A172 (cell line): ENCODE measurements at places on chromosomes 2 and 18. TPM values are rescaled to one million over a fixed set of nuclear protein-coding genes. Genes with fewer than 3 reads are reported as not detected.

The KIAA2012 gene
- total RNA-seq: not detected in 2 replicates

The EFEMP1 gene
- total RNA-seq: 9.8 and 12.3 TPM in 2 replicates

The RGPD3 gene
- 0.21 and 0.36 TPM in 2 replicates for total RNA-seq

The UGT1A5 gene
- not detected in 2 replicates for total RNA-seq

DNA sequence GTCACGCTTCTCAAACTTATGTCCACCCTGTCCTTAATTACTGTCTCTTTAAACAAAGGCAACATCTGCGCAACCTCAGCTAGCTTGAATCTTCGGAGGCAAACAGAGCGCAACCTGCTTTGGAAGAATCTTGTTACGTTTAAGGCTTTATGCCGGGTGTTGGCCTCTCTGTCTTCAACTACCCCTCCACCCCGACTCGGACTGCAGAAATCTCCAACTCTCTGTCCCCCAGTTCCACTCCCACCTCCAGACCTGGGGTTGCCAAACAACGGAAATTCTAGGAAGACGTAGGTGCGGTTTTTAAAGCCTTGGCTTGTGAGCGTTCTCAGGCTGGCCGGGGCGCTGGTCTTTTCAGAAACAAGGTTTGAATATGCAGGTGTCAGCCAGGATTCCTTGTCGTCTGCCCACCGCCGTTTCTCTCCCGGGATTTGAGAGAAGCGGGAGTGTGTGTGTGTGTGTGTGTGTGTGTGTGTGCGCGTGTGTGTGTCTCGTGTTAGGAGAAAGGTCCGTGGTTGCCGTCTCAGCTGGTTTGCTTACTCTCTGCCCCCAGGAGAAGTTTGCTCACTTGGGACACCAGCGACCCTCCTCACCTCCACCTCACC, 1.1 kb upstream of the ONECUT2 start:
- no peak for DNase-seq

- DNase-seq: no peak
Observed at GRCh38 chr18:3342628-3343027, 80.7 kb downstream of the MYL12B start.

GRCh38 chr18:28504066-28504465, 327.1 kb upstream of the CDH2 start:
- DNase-seq: no peak

GRCh38 chr2:174870787-174871186, 106.5 kb upstream of the CHRNA1 start:
- no peak for DNase-seq

DNA sequence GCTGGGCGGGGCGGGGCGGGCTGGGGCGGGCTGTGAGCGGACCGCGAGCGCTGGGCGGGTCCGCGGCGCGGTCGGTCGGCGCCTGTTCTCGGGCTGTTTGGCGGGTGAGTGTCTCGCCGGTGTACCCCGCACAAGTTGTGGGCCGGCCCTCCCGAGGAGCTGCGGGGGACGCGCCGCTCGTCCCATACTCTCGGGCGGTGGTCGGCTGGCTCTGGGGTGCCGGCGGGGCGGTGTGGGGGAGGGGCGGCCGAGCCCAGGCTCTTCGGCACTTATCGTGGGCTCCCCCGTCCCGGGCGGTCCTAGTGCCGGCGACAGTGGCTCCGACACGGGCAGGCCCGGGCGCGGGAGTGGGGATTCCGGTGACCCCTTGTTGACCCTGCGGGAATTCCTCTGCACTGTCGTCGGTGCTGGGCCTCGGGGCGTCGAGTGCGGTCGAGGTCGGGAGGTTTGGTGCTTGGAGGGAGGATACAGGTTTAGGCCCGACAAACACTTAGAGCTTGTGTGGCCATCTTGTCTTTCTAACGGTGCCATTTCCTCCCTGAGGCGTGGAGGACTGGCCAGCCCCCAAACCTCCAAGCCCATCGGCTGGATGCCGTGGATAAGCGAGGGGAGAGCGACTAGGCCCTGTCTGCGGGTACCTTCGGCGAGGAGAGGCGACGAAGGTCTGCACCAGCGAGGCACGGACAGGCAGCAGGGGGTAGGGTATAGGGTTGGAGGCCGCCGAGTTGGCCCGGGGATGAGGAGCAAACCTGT, at the start of gene SEPTIN2:
TSS of gene SEPTIN2 (plus strand) at position 47 of the 753 bp plus-strand sequence. CDS start 8,308 bp downstream, outside the sequence.
- DNase-seq: peak; percentile 52

DNA sequence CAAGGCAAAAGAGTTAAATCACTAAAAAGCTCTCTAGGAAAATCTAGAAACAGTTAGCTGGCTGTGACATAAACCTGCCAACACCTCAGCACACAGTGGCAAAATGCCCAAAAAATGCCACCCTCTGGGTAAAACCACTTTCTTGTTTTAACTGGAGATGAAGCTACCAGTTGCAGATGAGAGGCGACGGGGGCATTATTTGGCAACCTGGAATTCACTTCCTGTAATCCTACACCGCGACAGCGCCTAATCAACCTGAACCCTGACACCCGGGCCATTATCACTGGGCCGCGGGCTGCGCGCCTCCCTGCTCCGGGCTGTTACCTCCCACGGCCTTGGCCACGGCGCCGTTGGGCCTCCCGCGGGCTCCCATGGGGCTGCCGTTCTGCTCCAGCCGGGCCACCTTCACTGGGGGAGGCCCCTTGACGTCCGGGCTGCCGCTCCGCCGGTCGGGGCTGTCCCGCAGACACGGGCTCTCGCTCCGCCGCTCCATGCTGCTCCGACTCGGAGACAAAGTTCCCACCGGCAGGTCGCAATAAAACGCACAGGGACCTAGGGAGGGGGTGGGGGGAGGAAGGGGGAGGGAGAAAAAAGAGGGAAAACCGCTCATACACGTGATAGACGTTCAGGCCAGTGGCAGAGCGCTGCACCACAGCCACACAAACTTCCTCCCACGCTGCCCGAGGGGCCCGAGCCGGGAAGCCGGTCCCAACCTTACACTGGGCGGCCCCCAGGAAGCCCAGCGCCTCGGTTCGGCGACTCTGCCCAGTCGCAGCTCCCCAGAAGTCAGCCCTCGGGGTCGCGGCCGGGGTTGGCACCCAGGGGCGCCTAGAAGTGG, 2.0 kb downstream of the SATB2 start:
- DNase-seq: peak; percentile 82

DNA sequence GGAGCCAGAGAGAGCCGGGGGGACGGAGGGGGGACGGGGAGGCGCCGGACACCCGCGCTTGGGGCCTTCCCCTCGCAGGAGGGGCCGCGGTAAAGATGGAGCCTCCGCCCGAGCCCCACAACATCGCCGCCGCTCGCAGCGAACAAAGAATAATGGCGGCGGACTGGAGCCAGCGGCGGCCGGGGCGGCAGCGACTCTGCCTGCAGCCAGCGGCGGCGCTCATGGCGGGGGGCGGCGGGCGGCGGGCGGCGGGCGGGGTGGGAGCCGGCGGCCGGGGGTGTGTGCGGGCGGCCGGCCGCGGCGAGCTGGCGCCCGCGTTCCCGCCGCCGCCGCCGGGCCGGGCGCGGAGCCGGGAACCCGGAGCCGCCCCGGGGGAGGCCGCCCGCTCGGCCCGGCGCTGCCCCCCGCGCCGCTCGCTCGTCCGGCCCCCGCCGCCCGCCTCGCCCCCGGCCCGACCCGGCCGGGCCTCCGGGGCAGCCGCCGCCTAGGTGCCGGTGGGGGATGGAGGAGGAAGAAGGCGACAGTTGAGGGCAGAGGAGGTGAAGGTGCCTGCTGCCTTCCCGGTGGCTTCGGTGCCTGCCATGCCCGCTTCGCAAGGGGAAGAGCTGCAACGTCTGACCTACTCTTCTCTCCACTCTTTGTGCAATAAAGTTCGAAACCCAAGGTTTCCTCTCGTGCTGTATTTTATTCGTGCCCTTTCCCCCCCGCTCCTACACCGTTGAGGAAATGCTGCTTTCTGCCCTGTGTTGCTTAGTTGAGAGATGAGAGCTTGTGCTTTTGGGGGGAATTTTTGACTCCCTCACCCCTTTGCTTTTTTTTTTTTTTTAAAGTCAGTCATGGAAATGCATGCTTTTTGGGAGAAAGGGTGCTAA, 634 bp downstream of the CREB1 start:
- DNase-seq: peak; percentile 52

DNA sequence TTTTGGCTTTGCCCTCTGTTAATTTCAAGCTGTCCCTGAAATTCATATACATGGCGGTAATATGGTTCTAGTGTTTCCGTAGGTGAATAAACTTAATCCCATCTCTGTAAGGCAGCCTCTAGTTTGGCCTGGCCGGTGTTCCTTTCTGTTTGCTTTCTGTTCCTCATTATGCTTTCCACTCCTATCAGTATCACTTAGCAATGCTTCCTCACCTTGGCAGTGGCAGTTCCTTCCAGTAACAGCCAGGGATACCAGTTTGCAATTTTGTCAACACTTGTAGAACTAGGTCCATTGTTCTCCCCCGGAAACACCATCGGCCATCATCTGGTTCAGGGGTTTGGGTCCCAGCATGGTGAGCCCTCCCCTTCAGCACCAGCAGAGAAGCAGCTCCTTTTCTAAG, 18.2 kb upstream of the TNP1 start:
- no peak for DNase-seq

DNA sequence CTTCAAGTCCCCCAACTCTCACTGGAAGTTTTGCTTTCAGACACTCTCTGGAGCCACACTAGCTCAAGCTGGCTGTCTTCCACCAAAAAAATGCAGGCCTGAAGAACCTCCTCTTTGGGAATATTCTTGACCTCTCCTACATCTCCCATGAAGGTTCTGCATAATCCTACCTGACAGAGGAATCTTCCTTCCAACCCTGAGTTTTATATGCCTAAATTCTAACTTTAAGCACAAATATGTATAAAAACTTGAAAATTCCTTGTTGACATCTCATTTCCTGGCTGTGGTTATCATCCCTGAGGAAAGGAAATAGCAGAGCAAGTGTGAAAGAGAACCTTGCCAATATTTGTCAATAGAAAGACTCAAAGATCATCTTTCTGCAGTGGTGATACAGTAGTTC, 249.0 kb downstream of the LPIN1 start:
- DNase-seq: peak; percentile 29

DNA sequence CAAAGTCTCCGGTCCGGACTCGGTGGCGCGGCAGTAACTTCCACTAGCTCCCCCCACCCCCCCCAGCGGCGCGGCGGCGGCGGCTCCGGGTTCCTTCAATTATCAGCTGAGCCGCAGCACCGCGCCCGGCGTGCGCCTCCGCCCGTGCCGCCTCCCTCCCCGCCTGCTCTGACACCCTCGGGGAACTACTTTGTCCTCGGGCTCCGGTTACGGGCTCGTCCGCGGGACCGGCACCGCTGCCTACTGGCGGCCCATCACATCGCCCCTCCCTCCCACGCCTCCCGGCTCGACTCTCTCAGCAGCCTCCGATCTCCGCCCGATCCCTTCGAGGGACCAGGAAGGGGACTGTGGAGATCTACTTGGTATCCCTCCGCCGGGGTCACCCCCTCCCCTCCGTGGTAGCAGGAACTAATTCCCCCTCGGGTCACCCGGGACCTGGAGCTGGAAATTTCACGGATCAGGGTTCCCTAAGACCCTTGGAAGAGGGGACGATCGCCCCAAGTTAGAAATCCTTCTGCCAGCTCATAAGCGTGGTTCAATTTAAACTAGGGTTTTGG, at the start of gene TRIP12:
TSS of gene TRIP12 (minus strand) at position 118 of the 557 bp plus-strand sequence. CDS start 41,930 bp downstream, outside the sequence.
- peak; percentile 92 for DNase-seq

- DNase-seq: peak; percentile 41
Observed at GRCh38 chr2:26526589-26526988, 48.7 kb upstream of the OTOF start.

GRCh38 chr18:6031442-6031841, 136.1 kb upstream of the TMEM200C start:
- no peak for DNase-seq

GRCh38 chr2:165562233-165562632, 92.7 kb downstream of the CSRNP3 start:
- DNase-seq: no peak

- DNase-seq: peak; percentile 19
Observed at GRCh38 chr18:47150824-47151366, 595 bp upstream of the HDHD2 start.

GRCh38 chr2:46964835-46965560, 49.4 kb upstream of the MCFD2 start:
- DNase-seq: peak; percentile 78

DNA sequence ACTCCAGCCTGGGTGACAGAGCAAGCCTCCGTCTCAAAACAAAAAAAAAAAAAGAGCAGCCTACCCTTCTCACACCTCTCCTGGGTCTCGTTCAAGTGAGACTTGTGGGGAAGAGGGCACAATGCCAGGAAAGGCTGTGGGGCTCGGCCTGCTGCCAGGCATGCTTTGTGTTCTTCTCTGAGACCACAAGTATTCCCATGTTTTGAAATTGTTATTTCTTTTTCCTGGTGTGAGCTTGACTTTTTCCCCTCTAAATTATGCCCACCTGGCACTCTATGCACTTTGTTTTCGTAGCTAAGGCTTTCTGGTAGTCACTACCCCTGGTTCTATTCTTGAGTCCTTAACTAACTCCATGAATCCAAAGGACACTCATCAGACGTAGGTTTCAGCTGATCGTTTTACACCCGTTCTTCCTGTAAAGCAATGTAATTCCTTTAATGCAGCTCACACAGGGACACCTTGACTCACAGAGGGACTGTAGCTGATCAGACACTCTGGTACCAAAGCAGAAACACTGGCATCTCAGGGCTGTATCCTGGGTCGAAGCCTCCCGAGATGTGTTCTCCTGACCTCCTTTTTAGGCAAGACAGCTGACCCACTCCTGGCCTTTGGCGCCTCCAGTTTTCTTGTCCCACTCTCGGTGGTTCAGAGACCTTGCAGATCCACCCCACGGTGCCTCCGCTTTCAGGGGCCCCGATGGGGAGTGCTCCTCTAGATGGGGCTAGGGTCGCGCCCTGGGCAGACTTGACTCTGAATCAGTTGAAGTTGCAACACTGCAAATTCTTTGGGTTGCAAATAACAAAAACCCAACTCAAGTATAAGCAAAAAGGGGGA, 193.3 kb upstream of the AGAP1 start:
- peak; percentile 35 for DNase-seq

- DNase-seq: no peak
Observed at GRCh38 chr2:222269132-222269531, 29.7 kb downstream of the PAX3 start.

GRCh38 chr18:69401972-69402532, 1.4 kb downstream of the DOK6 start:
- DNase-seq: no peak

- no peak for DNase-seq
Observed at GRCh38 chr2:126634273-126634861, 21.6 kb upstream of the GYPC start.

GRCh38 chr2:20300656-20301055, 50.0 kb downstream of the PUM2 start:
- no peak for DNase-seq

- peak; percentile 93 for DNase-seq
Observed at GRCh38 chr2:9690252-9690651, 59.5 kb upstream of the YWHAQ start.

GRCh38 chr2:233445152-233445830, 91.0 kb downstream of the DGKD start:
- DNase-seq: no peak

DNA sequence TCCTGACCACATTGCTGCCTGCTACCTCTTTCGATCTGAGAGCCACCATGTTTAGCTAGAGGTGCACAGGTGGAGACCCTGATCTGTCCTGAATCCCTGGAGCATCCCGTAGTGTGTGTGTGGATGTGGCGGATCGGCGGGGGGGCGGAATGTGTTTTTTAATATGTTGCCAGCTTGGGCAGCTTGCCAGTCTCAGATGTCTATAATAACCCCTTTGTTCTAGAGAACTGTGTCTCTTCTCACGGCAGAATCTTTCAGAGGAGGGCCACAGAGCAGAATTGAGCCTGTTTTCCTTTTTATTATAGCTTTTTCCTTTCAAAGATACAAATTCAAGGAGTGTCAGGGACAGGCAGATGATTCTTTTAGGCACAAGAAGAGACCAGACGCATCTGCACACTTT, 934.1 kb upstream of the KLHL29 start:
- DNase-seq: no peak
